ENCODE measurements at places on chromosomes 1 and 21.

DNA sequence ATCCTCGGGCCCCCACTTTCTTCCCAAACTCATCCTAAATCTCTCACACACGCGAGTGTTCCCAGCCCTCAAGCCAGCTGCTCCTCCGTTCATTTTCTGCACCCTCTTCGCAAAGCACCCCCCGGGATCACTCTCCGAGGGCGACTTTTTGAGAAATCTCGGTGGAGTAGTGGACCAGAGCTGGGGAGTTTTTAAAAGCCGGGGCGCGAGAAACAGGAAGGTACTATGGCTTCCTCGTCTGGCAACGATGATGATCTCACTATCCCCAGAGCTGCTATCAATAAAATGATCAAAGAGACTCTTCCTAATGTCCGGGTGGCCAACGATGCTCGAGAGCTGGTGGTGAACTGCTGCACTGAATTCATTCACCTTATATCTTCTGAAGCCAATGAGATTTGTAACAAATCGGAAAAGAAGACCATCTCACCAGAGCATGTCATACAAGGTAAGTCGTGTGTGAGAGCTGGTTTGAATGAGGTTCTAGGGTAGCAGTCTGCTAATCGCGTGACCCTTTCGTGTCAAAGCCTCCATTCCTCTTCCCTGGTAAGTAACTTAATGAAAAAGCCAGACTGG is 800 bp downstream of the DR1 start:
- DNase-seq, result no peak

DNA sequence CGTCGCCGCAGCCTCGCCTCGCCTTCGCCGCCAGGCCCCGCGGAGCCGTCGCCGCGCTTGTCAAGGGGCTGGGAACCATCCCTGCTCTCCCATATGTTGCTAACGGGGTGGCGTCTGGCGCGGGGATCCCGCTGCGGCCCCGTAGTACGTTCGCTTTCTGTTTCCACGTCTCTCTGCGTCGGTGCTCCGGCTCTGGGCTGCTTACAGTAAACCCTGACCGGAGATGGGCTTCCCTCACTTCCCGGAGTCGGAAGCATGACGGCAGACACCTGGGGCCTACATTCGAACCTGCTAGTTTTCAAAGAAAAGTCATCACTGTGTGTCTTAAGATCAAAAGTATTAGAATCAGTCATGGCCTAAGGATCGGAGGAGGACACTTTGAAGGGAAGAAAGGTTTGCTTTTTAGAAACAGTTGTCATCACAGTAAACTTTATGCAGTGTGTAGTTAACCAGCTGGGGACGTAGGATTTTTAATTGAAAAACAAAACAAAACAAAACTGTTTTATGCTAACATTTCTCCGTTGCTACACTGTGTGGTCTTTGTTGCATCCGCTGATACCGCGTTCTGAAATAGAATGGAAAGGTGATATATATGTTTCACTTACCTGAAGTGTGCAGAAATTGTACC is 69.0 kb downstream of the SLC35A3 start:
- DNase-seq, result peak; percentile 71

GRCh38 chr1:90114521-90115141 is 119.7 kb downstream of the ZNF326 start:
- DNase-seq, result no peak

DNA sequence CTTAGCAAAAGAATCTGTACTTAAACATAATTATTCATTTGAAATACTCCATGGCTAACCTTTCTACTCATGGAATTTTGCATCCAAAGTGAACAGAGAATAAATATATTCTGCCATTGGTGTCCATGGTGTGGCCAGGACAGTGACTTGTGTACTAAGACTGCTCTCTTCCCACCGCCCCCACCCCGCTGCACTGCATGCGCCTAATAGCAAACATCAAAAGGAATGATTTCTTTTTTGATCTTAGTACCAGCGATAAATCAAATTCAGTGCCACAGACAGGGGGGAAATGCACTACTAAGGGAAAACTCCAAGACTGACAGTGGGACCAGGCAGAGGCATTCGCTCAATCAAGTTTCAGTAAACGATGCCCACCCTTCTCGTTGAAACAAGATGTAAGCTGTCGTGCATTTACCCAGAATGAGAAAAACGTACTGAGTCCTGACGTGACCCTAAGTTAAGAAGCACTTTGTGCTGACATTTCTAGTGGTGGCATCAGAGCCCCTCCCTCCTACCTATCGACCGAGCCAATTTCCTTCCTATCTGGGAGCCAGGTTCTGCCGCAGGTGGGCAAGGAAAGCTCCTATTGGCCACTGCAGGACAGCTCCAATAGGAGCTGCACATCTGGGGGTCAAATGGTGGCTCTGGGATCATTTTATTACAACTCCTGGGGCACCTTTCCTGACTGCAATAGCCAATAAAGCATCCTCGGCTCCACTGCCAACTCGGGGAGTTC is 12.5 kb downstream of the ESRRG start:
- DNase-seq, result no peak

DNA sequence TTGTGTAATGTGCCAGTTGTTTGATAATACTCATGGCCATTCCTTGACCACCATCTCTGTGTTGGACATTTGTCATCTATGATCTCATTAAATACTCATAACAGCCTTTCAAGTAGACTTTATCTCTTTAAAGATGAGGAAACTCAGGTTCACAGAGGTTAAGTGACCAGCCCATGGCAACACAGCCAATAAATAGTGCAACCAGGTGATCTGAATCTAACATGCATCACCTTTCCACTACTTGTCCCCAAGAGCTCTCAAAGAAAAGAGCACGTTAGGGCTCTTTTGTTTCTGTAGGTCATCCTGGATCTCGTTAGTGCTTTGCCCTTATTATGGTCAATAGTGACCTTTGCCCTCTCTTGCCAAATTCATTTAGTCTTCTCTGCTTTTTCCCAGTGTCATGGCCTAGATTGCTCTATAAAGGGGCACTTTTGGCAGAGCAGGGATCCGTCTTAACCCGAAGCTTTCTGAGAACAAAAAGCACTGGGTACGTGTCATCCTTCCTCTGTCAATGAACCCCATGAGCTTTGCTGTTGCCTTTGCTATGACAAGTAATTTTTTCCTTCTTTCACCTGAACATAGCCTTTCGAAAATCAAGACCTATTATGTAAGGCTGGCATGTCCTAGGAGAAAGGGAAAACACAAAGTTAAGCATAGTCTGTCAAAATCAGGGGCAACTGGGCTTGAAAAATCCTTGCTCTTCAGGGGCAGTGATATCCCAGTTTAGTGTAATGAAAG is 88.0 kb upstream of the PLXNA2 start:
- no peak for DNase-seq

DNA sequence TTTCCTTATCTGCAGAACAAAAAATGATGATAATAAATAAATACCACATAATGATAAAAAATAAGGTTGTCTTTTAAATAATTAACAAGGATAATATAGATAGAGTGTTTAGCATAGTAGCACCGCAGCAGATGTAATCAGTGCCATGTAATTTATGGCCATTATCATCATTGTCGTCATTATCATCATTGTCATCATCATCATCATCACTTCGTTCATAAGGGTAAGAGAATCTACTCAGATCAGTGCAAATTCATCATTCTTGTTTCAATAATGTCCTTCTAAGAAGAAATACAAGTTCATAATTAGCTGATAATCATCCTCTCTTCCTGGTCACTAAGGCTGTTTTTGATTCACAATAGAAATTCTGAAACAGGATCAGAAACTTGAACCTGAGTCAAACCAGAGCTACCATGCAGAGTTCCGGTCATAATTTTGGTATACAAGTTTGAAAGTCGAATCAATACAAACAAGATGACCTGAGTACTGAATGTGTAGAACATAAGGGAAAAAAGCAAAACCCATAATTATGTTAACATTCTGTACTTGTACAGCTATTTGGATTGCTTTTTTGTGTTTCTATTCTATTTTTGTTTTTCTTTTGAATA is 172.0 kb downstream of the LRRC40 start:
- no peak for DNase-seq

GRCh38 chr1:91635763-91636162 is 135.1 kb downstream of the CDC7 start:
- no peak for DNase-seq

- DNase-seq, result no peak
Observed at GRCh38 chr1:78019024-78019423, 14.3 kb downstream of the DNAJB4 start.

DNA sequence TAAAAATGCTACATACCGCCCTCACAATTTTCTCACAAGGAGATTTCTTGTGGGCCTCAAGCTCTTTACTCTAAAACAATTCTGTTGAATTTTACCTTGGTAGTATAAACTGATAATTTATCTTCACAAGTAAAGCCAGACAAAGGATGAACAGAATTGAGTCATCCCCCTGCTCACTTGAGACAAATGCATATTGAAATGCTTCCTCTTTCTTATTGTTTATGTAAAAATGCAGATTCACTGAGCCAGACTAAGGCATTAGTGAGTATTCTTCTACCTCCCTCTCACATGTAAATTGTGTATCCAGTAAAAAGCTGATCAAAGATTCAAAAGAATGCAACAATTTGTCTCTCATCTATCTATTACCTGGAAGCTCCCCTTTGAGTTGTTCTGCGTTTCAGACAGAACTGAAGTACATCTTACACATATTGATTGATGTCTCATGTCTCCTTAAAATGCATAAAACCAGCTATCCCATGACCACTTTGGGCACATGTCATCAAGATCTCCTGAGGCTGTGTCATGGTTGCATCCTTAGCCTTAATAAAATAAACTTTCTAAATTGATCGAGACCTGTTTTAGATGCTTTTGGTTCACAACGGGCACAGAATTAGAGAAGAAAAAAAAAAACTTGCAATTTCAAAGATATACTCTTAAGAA is 743.1 kb upstream of the B3GALT2 start:
- no peak for DNase-seq

DNA sequence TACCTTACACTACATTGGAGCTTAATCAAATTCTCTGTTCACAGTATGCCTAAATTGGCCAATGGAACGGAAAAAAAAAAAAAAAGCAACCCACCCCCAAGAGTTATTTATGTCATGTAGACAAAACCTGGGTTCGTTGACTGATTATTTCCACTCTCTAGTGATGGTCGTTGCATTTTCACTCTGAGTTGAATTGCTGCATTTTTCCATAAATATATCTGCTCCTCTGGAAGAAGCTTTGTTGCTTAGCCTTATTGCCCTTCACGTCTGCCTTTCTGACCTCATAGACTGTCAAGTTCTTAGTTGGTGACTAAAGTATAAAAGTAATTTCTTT is 90.2 kb upstream of the RUNX1 start:
- no peak for DNase-seq

- no peak for DNase-seq
Observed at GRCh38 chr1:172427191-172427590, 6.7 kb downstream of the C1orf105 start.

DNA sequence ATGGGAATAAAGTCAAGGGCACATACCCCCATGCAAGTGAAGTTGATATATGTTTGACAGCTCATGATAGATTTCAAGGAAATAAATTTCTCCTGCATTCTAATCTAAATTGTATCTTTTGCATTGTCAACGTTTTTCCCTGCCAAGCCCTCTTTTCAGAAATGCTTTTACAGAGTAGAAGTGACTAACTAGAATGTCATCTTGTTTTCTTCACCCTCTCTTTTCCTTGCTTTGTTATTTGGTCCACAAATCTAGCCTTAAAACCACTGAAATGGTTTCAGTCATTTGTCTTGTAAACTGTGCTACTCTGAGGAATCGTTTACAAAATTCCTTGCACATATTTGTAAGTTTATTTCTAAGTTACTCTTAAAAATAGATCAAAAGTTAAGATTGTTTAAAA is 600.8 kb upstream of the CXADR start:
- DNase-seq, result no peak

- no peak for DNase-seq
Observed at GRCh38 chr1:118155106-118155505, 29.9 kb downstream of the SPAG17 start.
